ENCODE measurements at places on chromosomes 3 and 15. TPM values are rescaled to one million over a fixed set of nuclear protein-coding genes. Genes with fewer than 3 reads are reported as not detected.

- H3K27ac ChIP-seq = peak overlapping the region; percentile 84
- DNase-seq = no peak
- no peaks in the 10 kb centered on the region for H3K36me3 ChIP-seq
- no peak overlapping the region for H3K4me3 ChIP-seq
- no peaks in the 10 kb centered on the region for H3K27me3 ChIP-seq
Observed at GRCh38 chr3:152197937-152198336, 70.8 kb upstream of the MBNL1 start.

- H3K4me3 ChIP-seq = no peak overlapping the region
- no peaks in the 10 kb centered on the region for H3K27me3 ChIP-seq
- H3K27ac ChIP-seq = no peak overlapping the region
Observed at GRCh38 chr3:134449951-134450350, 35.8 kb downstream of the ANAPC13 start.

TTLL13 gene
- 0.42 TPM for total RNA-seq

DNA sequence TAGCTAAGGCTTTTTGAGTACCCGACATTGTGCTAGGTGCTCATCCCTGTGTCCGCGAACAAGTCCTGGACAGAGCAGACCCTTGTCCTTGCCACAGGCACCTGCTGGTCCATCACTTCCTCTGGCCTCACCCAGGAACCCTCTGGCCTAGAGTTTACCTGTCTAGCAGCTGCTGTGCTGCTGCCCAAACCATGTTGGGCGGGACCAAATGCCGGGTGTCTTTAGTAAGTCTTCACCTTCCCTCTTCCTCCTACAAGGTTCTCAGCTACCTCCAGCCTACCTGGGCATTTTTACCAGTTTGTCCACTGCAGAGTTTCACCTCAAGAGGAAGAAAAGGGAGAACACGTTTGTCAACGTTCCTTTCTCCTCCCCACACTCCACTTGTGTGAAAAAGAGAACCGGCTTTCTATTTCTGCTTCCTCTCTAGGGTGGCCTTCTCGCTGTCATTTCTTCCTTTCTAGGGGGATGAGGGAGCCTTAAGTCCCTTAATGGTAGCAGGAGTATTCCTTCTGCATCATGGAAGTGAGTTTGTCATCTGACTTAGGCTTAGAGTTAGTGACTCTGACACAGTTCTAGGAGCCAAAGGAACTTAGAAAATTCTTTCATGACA, 80.4 kb upstream of the GCNT3 start:
- no peak overlapping the region for H3K27ac ChIP-seq
- H3K27me3 ChIP-seq = no peaks in the 10 kb centered on the region
- H3K36me3 ChIP-seq = no peaks in the 10 kb centered on the region
- no peaks in the 10 kb centered on the region for H3K4me1 ChIP-seq

DNA sequence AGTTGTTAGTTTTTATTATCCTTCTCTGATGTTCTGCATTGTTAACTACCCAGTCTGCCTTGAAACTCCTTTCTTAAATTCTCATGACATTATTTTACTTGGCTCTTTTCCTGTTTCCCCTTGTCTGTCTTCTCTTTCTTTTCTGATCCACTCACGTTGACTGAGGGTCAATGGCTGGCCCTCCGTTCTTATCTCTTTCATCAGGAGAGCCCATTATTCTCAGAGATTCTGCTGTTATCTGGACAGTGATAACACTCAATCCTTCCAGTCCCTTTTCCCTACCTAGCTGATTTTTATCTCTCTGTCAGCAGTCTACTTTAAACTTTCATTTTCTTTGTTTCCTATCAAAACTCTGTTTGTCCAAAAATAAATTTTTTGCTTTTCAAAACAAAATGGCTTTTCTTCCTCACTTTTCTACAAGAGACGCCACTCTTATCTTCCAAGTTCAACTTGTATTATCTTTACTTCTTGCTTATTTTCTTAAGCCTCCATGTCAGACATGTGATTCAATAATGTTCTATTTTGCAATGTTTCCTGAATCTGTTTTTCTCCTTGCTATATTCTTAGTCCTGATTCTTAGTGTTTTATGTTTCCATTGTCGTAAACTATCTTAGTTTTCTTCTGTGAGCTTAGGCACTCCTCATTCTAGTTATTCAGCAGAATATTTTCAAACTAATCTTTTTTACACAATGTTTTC, 120.2 kb downstream of the NEDD4 start:
- no peak overlapping the region for H3K4me3 ChIP-seq
- no peaks in the 10 kb centered on the region for H3K36me3 ChIP-seq
- H3K27ac ChIP-seq = no peak overlapping the region
- no peak for DNase-seq

DNA sequence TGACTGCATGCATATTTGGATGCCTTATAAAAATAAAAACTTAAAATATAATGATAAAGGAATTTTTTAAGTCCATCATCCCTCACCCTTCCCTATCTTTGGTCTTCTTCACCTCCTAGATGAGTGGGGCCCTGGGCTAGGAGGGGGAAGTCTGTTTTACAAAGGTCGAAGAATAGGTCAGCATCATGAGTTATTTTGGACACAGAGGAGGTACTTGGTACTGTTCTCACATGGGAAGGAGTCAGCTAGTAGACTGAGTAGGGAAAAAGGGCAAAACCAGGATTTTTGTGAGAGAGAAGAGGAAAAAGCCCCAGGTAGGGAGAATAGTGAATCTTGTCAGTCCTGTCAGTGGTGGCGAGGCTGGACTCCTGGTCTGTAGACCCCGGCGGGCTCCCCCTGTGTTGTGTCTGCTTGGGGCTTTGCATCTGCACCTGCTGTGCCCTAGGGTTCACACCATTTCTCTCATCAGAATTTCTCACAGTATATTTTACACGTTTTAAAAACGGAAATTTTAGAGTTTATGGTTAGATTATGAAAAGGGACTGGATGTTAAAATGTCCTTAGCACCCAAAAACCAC, 17.2 kb downstream of the GCSAM start:
- no peaks in the 10 kb centered on the region for H3K4me1 ChIP-seq
- H3K4me3 ChIP-seq = no peak overlapping the region
- no peaks in the 10 kb centered on the region for H3K36me3 ChIP-seq

XYLB gene
- 0.65 TPM for total RNA-seq

GRCh38 chr3:170811515-170811914, 58.5 kb downstream of the RPL22L1 start:
- no peaks in the 10 kb centered on the region for H3K27me3 ChIP-seq
- H3K36me3 ChIP-seq = no peaks in the 10 kb centered on the region
- no peak overlapping the region for H3K4me3 ChIP-seq

DNA sequence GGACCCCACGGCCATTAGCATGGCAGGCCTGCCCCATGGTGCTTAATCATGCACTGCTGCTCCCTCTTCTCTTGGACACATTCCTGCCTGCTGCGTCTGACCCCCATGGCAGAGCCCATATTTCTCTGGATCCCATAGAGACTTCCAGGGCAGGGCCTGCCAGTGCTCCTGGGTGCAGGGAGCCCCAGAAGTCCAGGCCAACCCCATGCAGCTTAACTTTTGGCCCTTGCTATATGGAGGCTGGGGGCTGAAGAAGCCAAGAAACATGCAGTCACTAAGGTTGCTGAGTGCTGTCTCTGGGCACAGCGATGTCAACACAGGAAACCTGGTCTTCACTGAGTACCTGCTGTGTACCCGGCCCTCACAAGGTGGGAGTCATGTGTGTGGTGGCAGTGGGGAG, 11.3 kb upstream of the PRKCD start:
- DNase-seq = no peak
- H3K4me3 ChIP-seq = no peak overlapping the region
- H3K27me3 ChIP-seq = no peaks in the 10 kb centered on the region
- H3K36me3 ChIP-seq = no peaks in the 10 kb centered on the region
- peaks cover 11% of the 10 kb centered on the region for H3K4me1 ChIP-seq

DNA sequence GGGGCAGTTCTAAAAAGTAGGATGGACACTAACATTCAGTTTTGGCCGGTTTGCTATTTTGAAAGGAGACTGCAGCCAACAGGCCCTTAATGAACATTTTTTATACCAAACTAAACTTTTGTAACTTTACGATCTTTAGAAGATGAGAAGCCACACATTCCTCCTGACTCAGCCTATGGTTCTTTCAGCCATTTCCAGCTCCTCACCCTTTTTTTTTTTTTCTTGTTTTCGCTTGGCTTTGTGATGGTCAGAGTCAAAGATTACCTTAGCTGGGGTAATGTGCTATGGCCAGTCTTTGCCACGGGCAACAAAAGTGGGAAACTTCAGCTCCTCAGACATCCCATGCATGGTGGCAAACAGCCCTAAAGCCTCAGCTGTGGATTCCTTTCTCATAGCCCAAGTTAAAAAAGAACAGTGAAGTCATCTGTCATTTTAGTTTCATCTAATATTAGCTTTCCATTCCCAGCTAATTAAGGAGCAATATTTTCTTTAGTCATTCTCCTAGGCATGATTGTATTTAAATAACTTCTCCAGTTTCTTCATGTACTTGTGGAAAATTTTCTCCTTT, 368.7 kb downstream of the MFSD1 start:
- H3K4me3 ChIP-seq = no peak overlapping the region
- no peaks in the 10 kb centered on the region for H3K4me1 ChIP-seq
- peak overlapping the region; percentile 20 for H3K27ac ChIP-seq
- DNase-seq = no peak
- no peaks in the 10 kb centered on the region for H3K27me3 ChIP-seq

DNA sequence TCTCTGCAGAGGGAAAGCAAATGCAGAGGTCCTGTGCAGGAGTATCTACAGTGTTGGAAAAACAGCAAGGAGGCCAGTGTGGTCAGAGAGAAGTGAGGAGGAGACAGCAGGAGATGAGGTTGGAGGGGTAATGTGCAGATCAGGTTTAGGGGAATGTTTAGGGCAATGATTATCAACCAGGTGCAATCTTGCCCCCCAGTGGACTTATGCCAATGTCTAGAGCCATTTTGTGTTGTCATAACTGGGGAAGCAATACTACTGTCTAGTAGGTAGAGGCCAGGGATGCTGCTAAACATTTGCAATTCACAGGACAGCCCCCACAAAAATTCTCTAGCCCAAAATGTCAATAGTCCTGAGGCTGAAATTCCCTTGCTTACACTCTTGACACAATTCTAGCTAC, 13.1 kb downstream of the CCDC191 start:
- no peaks in the 10 kb centered on the region for H3K36me3 ChIP-seq
- H3K27ac ChIP-seq = no peak overlapping the region
- H3K4me1 ChIP-seq = no peaks in the 10 kb centered on the region
- no peak overlapping the region for H3K4me3 ChIP-seq

GHSR gene
- total RNA-seq = not detected

MBNL1 gene
- total RNA-seq = 706 TPM

- DNase-seq = no peak
- H3K4me1 ChIP-seq = no peaks in the 10 kb centered on the region
- no peak overlapping the region for H3K27ac ChIP-seq
- no peak overlapping the region for H3K4me3 ChIP-seq
- no peaks in the 10 kb centered on the region for H3K27me3 ChIP-seq
Observed at GRCh38 chr3:185949515-185949914, 11.7 kb upstream of the TRA2B start.

- no peaks in the 10 kb centered on the region for H3K36me3 ChIP-seq
- H3K4me3 ChIP-seq = no peak overlapping the region
- no peaks in the 10 kb centered on the region for H3K27me3 ChIP-seq
- H3K4me1 ChIP-seq = peaks cover 18% of the 10 kb centered on the region
- no peak overlapping the region for H3K27ac ChIP-seq
Observed at GRCh38 chr15:69735121-69735520, 282.5 kb downstream of the RPLP1 start.

CHRNA7 gene
- 0.83 TPM for total RNA-seq

DNA sequence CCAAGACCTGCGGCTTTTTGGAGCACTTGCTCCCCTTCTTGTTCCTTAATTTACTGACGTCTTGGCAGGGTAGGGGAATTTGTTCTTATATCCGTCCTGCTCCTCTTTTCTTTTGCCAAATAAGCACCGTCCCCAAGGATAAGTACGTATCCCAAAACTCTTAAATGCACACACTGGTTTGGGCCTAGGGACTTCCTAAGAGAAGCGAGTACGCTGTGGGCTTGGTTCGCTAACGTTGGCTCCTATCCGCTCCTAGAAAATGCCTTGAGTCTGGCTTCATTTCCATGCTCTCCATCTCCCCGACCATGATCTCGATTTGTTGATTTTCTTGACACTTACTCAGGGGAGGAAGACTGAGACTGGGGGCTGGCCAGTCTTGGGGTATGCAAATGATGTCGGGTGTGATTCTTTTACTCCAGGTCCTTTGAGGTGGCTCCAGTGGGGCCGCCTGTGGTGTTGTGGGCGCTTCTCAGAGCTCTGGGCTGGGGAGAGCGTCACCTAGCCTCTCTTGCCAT, 1.3 kb downstream of the MYRIP start:
- peak overlapping the region; percentile 58 for H3K4me3 ChIP-seq
- H3K27me3 ChIP-seq = peaks cover 31% of the 10 kb centered on the region
- H3K27ac ChIP-seq = no peak overlapping the region
- DNase-seq = no peak

DNA sequence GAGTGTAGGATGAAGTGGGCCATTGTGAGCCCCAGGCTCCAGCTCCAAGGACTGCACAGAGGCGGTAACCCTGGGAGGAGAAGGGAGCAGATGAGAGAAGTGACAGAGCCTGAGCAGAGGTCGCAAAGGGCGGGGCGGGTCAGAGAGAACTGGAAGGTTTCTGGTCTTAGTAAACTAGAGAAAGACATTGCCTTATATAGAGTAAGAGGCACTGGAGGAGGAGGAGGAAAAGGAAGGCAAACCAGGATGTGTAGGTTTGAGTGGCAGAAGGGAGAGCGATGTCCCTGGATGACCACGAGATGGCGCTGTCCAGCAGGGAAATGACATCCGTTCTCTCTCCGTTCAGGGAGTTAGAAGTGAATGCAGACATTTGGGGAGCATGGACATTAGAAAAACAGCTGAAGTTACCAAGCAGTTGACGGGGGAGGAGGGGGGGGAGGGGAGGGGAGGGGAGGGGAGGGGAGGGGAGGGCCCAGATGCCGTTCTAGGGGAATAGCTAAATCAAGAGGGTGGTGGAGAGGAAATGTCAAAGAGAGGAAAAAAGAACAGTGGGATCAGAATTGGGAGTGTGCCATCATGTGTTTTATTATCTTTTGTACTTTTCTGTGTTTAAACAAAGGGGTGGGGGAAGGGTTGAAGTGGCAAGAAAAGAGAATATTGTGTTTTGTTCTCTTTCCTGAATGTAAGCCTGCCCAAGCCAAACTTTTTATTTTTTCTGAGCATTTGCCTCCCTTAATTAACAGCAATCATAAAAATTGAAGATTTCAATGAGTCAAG, 48.8 kb downstream of the STARD5 start:
- DNase-seq = no peak
- no peak overlapping the region for H3K4me3 ChIP-seq
- peaks cover 17% of the 10 kb centered on the region for H3K4me1 ChIP-seq
- no peaks in the 10 kb centered on the region for H3K27me3 ChIP-seq

DNA sequence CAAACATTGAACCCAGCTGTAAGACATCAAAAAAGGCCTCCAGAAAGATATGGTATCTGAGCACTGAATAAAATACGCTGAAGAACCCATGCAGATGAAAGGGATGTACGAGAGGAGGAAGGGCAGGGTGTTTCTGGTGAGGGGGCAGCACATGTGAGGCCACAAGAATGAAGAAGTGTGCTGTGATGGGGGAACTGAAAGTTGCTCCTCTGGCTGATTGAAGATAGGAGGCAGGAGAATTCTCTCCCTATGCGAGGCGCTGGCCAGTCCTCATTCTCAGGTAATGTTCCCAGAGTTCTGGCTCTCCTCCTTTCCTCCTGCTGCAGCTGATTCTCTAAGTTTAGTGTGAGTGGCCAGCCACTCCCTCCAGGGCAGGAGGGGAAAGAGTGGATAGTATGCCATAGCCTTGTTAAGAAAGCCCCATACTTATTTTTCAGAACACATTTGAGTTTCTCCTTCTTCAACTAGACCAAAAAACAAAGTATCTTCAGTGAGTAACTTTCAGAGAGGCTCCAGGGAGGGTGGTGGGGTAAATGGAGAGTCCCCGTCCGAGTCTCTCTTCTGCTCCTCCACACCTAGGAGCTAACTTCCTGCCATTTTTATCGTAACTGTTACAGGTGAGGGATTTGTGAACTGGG, 26.9 kb upstream of the MYO1E start:
- H3K27me3 ChIP-seq = no peaks in the 10 kb centered on the region
- no peak overlapping the region for H3K4me3 ChIP-seq

SH2D7 gene
- not detected for total RNA-seq
